ENCODE measurements at places on chromosomes 6 and 20.

DNA sequence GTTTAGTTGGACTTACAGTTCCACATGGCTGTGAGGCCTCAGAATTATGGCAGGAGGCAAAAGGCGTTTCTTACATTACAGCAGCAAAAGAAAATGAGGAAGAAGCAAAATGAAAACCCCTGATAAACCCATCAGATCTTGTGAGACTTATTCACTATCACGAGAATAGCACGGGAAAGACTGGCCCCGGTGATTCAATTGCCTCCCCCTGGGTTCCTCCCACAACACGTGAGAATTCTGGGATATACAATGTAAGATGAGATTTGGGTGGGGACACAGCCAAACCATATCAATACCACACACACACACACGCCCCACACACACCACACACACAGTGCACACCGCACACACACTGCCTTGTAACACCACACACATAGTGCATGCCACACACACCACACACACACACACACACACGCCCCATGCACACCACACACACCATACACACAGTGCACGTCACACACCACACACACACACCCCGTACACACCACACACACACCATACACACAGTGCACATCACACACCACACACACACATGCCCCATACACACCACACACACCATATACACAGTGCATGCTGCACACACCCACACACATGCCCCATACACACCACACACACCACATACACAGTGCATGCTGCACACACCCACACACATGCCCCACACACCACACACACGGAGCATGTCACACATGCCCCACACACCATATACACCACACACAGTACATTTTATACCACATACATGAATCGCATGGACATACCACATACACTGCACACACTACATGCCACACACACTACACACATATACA, 310.5 kb downstream of the TAF4 start:
- DNase-seq, result no peak

DNA sequence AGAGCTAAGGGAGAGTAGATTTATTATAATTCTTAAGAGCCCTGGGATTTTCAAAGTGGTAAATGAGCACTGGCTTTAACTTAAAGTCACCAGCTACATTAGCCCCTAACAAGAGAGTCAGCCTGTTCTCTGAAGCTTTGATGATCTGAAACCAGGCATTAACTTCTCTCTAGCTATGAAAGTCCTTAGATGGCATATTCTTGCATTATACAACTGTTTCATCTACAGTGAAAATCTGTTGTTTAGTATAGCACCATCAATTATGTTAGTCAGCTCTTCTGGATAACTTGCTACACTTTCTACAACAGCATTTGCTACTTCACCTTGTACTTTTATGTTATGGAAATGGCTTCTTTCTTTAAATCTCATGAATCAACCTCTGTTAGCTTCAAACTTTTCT, 1046.7 kb downstream of the HACE1 start:
- no peak for DNase-seq

- no peak for DNase-seq
Measured at GRCh38 chr6:2733736-2734480, 16.8 kb downstream of the MYLK4 start.

DNA sequence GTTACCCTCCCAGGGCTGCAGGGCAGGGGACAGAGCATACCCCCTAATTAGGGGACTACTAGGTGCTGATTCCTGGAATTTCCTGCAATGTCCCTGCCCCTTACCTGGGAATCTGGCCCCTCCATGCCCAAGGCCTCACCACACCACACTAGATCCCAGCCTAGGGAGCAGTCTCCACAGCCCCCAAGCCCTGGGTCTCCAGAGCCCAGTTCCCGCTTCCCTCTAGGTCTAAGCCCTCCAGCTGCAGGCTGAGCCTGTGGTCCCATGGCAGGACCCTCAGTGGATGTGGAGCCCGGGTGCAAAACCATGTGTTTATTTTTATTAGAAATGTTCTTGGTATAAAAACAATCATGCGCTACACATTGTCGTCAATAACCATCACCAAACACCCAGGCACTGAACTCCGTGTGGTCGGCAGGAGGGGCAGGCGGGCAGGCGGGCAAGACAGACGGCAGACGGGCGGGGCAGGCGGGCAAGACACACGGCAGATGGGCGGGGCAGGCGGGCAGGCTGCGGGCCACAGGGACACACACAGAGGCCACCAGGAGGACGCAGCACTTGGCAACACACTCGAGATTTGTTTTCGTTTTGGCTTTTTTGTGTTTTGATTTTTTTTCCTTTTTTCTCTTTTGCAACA, 124.2 kb downstream of the GRM4 start:
- DNase-seq, result no peak

- no peak for DNase-seq
Measured at GRCh38 chr6:147177286-147177685, 26.9 kb upstream of the STXBP5 start.

DNA sequence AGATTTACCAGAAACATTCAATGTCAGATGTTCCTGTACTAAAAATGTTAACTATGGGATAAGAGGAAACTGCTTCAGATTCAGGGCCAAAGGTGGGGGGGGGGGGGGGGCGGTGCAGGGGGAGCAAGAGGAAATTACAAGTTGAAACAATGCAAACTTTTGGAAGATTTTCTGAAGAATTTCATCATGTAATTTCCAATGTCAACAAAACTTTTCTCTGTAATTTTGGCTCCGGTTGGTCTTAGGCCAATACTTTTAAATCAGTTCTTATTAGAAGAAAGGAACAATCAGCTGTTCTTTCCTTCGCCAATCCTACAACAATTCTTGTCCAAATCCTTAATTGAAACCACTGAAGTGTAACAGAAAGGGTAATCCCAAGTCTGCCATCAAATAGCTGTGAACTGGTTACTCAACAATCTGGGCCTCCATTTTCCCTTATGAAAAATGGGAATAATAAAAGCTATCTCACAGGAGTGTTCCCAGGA, 13.1 kb downstream of the UQCC1 start:
- no peak for DNase-seq

- DNase-seq, result no peak
Measured at GRCh38 chr6:15063253-15063853, 182.5 kb upstream of the JARID2 start.
